GM12891 (cell line): ENCODE measurements at places on chromosomes 11 and 22.

- no peak for DNase-seq
Observed at GRCh38 chr11:34185926-34186841, 80.8 kb downstream of the NAT10 start.

DNA sequence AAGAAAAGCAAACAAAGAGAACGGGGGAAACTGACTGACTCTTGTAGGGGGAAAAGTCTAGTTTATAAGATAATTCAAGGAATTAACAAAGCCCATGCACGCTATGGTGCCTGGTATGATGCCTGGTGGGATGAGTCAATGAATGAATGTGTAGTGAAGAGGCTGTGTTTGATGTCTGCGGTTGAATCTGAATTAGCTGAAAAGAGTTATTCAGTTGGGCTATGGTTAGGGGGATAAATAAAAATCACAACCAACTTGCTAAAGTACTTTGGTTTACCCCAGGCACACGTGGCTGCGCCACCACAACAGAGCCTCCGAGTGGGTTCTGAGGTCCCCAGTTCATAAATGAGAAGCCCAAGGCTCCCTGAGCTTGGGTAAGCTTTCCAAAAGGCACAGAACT lies 369.3 kb upstream of the SYN3 start:
- DNase-seq: no peak

- no peak for DNase-seq
Observed at GRCh38 chr11:8317159-8317558, 53.5 kb upstream of the LMO1 start.

GRCh38 chr11:59671471-59671870 lies 2.6 kb upstream of the PATL1 start:
- no peak for DNase-seq
